ENCODE measurements at places on chromosomes 2 and 18. TPM values are rescaled to one million over a fixed set of nuclear protein-coding genes. Genes with fewer than 3 reads are reported as not detected.

AGAP1 gene
- 14.7 TPM for total RNA-seq

- DNase-seq: peak; percentile 19
Observed at GRCh38 chr2:68103030-68103708, 40.4 kb upstream of the C1D start.

- DNase-seq: no peak
Observed at GRCh38 chr2:203469546-203469945, 65.6 kb downstream of the RAPH1 start.

GRCh38 chr18:31241900-31242409 is 76.0 kb upstream of the DSG1 start:
- DNase-seq: no peak

GRCh38 chr2:21039080-21039556 is 4.8 kb downstream of the APOB start:
- DNase-seq: no peak

DNA sequence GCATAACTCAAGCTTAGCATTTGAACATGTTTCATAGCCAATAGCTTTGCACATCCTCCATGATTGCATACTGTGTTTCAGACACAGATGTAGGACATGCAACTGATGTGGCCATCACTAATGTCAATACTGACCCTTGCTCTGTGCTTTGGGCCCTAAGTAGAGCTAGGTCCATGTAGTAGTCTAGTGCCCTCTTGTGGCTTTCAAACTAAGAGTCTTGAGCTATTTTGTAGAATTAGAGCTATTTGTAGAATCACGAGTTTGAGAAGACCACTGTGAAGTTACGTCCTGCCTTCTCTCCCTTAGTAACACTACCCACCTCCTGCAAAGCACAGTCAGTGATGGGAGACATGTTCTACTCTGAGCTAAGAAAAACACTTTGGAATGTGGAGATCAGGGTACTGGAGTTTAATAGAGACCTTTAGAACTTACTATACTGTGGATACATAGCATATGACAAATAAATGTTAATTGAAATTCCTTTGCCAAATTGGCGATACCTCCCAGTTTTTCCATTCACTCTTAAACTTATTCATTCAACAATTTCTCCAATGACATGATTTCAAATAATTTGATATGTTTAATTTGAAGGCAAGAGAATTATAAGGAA is 306.5 kb upstream of the TNP1 start:
- DNase-seq: peak; percentile 49

GRCh38 chr2:1659951-1660565 is 84.3 kb downstream of the PXDN start:
- DNase-seq: no peak

GRCh38 chr2:109703077-109703476 is 88.9 kb downstream of the SOWAHC start:
- DNase-seq: peak; percentile 28

ALKAL2 gene
- total RNA-seq: not detected

DNA sequence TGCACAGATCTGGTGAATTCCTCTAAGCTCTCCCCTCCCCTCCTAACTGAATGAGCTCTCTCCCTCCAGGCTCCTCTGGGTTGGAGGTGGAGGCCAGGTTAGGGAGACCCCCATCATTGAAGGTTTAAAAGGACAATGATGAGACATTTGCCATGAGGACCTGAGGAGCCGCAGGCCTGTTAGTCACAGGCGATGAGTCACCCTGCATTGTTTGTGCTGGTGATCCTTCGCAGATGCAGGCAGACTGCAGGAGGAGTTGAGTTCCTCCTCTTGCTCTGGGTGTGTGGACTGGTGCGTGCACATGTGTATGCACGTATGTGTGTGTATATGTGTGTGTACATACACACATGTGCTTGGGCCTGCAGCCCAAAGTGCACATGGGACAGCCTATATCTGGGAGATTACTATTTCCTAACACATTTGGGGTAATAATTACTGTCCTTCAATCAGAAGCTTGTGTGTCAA is 42.0 kb downstream of the MCFD2 start:
- peak; percentile 98 for DNase-seq

CFC1 gene
- total RNA-seq: not detected

FER1L5 gene
- total RNA-seq: 0.10 TPM

- no peak for DNase-seq
Observed at GRCh38 chr2:1248187-1248586, 165.1 kb upstream of the TPO start.

GRCh38 chr2:80246534-80246933 is 58.0 kb downstream of the LRRTM1 start:
- no peak for DNase-seq

DNA sequence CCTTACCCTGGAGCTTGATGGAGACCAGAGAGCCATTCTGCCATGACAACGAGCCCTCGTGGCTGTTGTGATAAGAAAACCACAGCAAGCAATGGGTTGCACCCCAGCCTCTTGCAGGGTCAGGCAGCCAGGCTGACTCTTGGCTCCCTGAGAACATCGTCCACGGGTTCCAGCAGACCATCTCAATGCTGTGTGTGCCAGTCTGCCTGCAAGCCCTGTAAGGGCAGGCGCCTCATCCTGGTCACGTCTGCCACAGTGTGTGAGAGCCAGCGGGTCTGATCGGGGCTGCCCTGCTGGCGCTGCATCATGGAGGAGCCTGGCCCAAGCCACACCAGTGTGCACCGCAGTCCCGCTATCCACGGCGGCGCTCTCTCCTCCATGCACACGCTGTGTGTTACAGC is 71.0 kb upstream of the MGAT4A start:
- DNase-seq: no peak

GRCh38 chr2:226478109-226478809 is 321.4 kb downstream of the IRS1 start:
- peak; percentile 97 for DNase-seq

RAD51AP2 gene
- 0.17 TPM for total RNA-seq

DNA sequence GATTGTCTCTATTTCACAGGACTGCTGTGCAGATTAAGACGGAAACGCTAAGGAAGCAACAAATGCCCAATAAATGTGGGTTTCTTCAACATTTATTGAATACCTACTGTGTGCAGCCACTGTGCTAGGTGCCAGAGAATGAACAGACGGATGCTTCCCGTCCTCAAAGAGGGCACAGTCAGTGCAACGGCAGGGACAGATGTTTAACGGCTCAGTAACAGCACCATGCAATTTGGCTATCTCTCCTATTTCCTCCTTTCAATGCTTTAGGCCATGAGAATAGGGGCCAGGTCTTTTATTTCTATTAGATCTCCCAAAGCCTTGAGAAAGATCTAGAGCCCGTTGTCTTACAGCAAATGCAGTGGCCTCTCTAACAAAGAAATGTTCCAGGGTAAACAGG is 7.2 kb downstream of the EDAR start:
- DNase-seq: no peak

DNA sequence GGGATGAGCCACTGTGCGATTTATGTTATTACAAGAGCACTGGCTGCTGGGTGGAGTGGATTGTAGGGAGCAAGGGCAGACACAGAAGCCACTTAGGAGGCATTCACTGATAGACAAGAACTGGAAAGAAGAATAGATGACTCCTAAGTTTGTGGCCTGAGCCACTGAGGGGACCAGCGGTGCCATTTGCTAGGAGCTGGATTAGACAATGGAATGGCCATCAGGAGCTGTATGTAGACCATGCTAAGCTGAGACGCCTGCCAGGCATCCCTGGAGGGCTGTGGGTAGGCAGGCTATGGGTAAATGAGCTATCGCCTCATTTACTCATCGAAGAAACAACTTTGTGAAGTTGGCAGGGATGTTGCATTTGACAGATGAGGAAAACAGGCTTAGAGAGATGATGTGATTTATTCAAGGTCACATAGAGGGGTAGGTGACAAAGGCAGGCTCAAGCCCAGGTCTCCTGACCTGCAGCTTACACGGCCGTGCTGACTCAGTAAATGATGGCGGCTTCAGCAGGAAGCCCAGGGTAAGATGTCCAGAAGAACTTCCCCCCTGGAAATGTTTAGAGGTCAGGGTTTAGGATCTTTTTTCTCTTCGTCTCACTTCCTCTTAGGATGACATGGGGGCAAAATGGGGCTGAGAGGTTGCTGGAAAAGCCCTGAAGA is 2.8 kb downstream of the MFSD2B start:
- DNase-seq: no peak

- DNase-seq: peak; percentile 44
Observed at GRCh38 chr18:27887287-27887686, 289.6 kb downstream of the CDH2 start.

DNA sequence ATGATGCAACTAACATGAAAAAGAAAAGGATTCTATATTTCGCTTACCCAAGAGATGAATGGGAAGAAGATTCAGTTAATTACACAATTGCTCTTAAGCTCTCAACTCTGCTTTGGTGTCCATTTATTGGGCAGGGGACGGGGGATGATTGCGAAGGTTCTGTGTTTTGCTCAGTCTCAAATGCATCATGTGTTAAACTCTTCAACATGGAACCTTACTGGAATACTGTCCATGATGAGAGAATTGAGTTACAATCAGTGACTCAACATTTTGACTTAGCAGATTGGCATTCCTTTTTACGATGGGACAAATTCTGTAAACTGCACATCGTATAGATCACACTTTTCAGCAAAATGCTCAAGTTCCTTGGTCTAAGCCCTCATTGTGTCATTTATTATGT is 135.6 kb downstream of the RBMS1 start:
- no peak for DNase-seq

GRCh38 chr18:47184419-47185050 is 8.4 kb upstream of the IER3IP1 start:
- DNase-seq: peak; percentile 52

DNA sequence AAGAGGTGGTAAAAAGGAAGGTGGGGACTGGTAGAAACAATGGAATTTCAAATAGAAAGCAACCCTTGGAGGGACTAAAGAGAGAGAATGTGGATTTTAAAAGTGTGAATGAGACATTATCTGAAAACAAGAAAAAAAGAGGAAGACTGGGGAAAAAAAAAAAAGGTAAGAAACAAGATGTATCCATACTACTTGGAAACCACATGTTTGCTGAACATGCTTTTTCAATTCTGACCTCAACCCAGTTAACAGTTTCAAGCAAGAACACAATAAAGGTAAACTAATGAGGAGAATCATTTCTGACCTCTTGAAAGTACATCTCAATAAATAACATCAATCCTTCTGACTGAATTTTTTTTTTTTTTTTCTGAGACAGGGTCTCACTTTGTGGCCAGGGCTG is 2.6 kb downstream of the FARSB start:
- DNase-seq: no peak

GRCh38 chr2:139214801-139215200 is 434.6 kb upstream of the NXPH2 start:
- no peak for DNase-seq

- peak; percentile 51 for DNase-seq
Observed at GRCh38 chr18:46712406-46712805, 44.4 kb downstream of the ST8SIA5 start.

DNA sequence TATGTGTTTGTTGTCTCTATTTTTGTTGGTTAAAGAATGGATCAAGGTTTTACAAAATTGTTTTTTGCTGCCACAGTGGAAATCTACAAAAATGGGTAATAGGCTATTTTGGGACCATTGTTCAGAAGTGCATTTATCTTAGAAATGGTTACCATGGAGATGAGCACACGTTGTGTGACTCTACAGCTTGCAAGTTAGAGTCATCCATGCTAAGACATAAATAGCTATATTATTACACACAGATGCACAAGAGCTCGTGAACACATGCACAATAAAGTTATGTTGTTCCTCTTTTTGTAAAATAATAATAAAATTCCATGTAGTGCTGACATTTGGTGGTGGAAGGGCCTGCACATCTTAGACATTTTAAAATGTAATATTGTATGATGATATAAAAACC is 15.5 kb upstream of the DUSP19 start:
- peak; percentile 8 for DNase-seq

DNA sequence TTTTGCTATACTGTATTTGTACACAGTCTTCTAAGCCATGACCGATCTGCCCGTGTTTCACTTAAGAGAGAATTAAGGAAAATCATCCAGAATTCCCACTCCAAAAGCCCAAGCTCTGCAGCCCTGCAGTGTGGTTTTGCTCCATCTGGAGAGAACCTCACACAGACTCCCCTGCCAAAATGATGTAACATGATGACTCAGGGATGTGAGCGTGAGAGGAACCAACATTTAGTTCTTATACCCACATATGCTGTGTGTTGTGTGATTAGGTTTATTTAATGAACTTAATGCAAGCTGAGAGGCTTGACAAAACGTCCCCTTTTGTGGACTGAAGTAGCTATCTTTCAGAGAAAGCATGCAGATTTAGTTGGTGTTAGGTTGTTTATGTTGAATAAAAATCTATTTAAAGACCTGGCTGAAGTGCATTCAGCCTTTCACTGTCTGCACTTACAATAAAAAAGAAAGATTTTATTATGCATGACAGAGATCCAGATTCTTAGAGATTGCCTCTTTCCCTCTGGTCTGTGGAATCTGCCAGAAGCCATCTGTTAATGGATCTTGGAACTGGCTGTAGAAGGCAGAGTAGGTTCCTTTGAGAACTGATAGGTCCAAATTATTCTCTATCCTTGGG is 6.3 kb downstream of the RAB12 start:
- DNase-seq: peak; percentile 81

- DNase-seq: peak; percentile 62
Observed at GRCh38 chr2:157874997-157875640, 1.0 kb downstream of the ACVR1 start.

RUFY4 gene
- total RNA-seq: not detected

DNA sequence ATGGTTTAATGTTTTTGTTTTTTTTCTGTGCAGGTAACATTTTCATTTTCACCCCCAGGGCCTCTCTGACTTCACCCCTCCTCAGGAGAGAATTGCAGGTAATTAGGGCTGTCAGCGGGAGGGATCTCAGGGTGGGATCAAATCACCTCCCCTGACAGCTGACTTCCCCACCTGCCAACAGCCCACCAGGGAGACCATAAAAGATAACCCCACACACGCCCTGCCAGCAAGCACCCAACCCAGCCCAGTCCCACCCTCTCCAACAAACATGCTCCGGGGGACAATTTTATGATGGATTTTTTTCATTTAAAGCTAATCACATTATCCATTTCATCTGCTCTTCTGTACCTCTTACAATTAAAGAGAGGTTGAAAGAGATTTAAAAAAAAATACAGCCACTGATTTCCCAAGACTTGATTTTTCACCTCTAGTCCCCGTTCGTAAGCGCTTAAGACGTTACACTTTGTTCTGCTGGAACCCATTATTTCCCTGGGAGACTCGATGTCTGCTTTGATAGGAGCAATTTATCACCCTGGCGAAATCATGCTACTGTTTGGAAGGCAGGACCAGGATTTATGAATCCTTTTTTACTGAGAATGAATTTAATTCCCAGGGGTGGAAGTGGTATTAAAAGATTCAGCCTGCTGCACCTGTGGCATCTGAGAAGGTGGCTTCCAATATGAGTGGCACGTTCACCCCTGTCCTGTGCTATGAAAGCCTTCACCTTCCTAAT is 232.9 kb upstream of the ID2 start:
- DNase-seq: no peak

CYP27A1 gene
- total RNA-seq: not detected
